EH (cell line): ENCODE measurements at places on chromosomes 2 and 18.

DNA sequence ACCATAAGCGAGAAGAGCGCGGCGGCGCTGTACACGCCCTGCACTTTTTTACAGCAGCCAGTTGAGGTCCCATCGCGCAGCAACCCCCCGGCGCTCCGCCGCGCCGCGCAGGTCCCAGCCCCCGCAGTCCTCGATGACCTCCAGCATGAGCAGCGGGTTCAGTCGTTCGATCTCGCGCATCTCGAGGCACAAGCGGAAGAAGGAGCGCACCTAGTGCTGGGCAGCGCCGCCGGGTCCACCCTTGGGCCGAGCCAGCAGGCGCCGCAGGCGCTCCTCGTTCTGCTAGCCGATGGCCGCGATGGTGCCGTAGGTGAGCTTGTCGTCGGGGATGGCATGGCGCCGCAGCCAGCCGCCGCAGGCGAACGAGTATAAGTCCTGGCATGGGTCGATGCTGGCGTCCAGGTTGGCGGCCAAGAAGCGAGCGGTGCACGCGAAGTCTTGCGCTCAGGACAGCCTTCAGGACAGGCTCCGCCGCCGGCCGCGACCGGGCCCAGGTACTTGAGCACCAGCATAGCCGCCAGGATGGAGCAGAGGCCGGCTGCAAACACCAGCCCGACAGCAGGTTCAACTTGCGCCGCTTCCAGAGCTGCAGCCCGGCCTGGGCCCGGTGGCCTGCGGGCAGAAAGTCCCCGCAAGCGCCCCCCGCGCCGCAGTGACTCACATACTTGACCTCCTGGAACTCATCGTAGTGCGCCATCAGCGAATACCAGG lies 8.3 kb downstream of the ALPP start:
- peak; percentile 28 for DNase-seq

DNA sequence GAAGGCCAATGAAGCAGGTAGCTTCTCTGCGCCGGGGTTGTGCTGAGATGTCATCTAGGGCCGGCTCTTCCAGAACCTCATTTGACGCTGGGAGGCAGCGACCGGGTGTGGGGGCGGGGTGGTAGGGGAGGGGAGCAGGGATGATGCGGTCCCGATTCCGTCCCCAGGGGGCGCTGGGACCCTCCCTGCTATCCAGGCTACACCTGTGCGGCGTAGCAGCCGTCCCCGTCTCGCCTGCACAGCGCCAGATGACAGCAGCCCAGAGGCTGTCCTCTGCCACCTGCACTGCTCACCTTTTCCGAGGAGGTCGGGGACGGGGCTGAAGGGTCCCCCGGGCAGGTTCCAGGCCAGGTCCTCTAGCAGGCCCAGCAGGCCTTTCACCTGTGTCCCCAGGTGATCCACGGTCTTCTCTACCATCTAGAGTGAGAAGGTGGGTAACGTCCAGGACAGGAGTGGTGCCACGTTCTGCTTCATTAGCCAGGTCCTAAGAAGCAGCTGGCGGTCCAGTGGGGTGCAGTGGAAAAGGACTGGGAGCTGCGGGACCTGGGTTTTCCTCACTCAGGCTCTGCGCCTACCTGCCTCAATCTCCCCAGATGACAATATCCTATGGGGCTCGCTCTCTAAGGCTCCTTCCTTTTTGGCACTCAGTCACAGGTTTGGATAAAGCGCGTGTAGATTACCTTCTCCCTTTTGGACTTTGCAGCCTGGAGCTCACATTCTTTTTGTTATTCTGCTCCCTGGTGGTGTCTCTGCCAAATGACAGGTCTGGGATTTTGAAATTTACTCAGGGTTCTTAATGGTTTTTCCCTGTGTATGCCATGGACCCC lies 56.0 kb upstream of the RAB6C start:
- DNase-seq, result peak; percentile 44

DNA sequence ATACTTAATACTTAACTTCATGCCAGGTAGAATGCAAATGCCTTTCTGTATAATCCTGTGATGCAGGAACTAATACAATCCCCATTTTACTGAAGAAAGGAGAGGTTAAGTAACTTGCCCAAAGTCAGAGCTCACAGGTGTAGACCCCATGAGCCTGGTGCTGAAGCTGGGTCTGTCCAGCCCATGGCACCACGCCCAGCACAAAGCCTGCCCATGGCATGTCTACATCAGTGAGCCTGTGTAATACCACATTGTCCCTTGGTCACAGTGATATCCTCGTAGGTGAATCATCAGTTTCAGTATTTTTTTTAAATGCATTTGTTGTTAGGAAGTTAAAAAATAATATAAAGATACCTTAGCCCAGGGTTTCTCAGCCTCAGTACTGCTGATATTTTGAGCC lies 69.9 kb upstream of the MCFD2 start:
- DNase-seq, result peak; percentile 62

DNA sequence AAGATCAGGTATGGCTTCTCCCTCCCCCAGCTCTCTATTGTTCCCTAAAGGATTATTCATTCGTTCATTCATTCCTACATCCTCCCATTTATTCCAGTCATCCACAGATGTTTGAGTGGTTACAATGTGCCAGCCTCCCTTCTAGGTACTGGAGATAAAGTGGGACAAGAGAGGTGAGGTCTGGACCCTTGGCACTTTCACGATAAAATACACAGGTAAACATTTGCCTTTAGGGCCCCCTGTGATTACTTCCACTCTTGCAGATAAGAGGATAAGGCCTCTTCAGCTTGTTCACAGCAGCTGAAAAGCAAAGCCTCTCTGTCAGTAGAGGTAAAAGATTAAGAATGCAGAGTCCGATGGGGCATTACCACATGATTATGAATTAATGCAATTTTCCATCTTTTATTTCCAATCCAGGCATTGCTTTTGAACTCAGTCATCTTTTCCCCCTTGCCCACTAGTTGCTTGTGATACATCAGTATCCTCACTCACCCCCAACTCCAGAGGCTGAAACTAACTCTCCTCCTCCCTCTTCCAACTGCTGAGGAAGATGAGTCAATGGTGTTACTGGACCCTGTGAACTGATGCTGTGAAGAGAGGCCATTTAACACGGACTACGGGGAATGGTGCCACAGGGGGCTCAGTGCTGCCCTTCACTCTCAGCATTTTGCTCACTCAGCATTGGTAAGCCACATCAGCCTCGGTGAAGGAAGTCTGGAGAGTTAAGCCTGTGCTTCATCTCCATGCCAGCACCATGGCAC lies 1.1 kb upstream of the DPP4 start:
- peak; percentile 57 for DNase-seq

DNA sequence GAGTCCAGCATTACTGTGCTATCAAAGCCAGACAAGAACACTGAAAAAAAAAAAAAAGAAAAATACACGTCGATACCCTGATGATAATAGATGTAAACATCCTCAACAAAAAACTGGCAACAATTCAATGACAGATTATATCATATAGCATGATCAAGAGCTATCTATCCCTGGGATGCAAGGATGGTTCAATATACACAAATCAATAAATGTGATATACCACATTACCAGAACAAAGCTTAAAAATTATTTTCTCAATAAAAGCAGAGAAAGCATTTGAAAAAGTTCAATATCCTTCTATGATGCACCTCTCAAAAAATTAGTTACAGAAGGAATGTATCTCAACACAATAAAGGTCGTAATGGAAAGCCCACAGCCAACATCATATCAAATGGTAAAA lies 332.8 kb upstream of the MMADHC start:
- DNase-seq, result no peak

DNA sequence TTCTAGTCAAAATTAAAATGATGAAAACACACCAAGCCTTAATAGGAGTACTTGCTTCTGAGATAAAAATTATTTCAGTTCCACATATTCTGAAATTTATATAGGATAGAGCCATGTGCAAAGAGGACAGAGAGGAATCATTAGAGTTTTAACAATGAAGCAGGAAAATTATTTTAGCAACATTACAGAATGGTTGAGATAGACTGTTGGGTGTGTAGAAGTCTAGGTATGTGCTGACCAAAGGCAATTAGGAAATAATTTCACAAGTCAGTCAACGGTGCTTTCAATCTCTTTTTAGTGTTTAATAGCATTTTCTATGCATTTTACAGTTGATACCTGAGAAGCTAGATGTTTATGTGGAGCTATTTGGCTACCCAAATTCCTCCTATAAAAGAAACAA lies 25.2 kb downstream of the SOS1 start:
- no peak for DNase-seq

GRCh38 chr2:174247474-174248186 lies 702 bp downstream of the OLA1 start:
- DNase-seq, result peak; percentile 27

- peak; percentile 15 for DNase-seq
Measured at GRCh38 chr18:45671321-45671720, 52.7 kb upstream of the SLC14A1 start.

GRCh38 chr2:120343433-120344105 lies 2.4 kb upstream of the INHBB start:
- DNase-seq, result peak; percentile 80

GRCh38 chr18:8797206-8797605 lies 91.8 kb downstream of the MTCL1 start:
- peak; percentile 44 for DNase-seq

DNA sequence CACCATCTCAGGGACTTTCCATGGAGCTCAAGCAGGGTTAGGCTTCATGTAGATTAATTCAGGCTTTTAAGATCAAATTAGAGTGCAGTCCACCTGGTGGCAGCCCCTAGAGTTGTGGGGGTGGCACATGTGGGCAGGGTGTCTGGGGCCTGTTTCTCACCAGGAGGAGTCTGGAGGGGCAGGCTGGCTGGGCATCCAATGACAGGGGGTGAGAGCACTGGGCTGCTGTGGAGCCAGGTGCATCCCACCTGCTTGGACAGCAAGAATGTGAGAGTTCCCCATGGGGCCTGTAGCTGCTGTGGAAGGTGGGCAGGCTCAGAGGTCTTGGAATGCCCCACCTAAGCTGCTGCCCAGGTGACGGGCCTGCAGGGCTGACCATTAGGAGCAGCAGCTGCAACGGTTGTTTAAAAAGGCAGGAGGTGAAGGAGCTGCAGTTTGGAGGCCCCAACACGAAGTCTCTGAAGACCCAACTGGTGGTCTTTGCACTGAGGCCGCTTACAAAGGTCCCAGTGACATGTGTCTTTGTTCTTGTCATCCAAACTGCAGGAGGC lies 686.3 kb upstream of the HS6ST1 start:
- no peak for DNase-seq

DNA sequence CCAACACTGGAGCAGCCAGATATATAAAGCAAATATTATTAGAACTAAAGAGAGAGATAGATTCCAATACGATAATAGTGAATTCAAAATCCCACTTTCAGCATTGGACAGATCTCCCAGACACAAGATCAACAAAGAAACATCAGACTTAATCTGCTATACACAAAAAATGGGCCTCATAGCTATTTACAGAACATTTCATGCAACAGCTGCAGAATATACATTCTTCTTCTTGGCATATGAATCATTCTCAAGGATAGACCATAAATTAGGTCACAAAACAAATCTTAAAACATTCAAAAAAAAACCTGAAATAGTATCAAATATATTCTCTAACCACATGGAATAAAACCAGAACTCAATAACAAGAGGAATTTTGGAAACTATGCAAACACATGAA lies 23.8 kb upstream of the BAZ2B start:
- DNase-seq, result peak; percentile 15

DNA sequence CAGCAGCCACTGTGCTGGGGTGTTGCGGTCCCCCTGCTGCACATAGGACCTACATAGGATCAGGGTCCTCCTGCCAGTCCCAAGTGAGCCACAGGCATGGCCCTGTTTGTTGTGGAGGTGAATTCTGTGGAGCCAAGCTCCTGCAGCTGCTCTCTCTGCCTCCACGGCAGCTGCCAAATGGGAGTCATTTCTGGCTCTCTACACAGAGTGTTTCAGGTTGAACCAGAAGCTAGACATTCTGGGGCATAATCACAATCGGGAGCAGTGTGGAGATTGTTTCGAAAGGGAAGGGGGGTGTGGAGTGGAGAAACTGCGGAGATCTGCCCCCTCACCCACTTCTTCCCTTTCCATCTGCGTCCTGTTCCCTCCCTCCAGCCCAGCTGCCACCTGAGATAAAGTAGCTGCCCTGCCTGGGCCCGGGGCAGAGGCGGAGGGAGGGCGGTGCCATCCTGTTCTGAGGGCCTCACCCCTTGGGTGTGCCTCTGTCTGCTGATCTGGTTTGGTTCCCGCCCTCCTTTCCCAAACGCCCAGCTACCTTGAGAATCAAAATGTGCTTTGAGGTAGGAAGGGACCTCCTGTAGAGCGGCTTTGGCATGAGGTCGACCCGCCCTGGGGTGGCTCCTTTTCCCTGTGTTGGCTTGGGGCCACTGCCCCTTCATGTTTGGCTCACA lies 139.4 kb downstream of the WDSUB1 start:
- no peak for DNase-seq

GRCh38 chr2:153495725-153496124 lies 17.2 kb upstream of the RPRM start:
- no peak for DNase-seq

- DNase-seq, result no peak
Measured at GRCh38 chr18:25998461-25998860, 92.0 kb downstream of the SS18 start.

GRCh38 chr18:25669741-25670140 lies 317.8 kb upstream of the ZNF521 start:
- DNase-seq, result peak; percentile 44

- DNase-seq, result no peak
Measured at GRCh38 chr2:76867854-76868253, 654.3 kb downstream of the LRRTM4 start.

DNA sequence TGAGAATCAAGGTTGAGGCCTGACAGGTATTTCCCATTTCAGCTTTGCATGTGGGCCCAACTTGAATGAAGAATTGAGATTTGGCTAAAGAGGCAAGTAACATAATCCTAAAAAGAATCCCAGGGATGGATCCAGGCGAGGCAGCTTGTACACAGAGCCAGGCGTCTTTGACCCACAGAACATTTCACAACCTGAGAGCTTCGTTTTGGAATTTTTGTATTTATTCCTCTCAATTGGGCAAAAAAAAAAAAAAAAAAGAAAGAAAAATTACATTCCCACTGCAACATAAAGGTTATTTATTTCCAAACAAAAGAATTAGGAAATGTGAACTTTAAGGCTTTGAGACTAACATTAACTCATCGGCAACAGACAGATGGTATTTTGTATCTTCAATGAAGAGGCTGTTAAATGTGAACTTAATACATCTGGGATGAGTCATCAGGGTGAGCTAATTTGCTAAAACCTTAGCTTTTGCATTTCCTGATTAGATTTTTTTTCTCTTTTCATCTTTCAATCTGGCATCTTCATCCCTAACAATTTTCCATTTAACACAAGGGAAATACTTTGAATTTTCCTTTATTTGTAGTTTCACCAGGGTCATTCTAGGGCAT lies 478.5 kb upstream of the TNP1 start:
- DNase-seq, result peak; percentile 86

GRCh38 chr2:217954971-217955740 lies 47.6 kb downstream of the TNS1 start:
- no peak for DNase-seq

- no peak for DNase-seq
Measured at GRCh38 chr18:60996326-60996725, 336.9 kb upstream of the CDH20 start.
